ENCODE measurements at places on chromosomes 6 and 20.

DNA sequence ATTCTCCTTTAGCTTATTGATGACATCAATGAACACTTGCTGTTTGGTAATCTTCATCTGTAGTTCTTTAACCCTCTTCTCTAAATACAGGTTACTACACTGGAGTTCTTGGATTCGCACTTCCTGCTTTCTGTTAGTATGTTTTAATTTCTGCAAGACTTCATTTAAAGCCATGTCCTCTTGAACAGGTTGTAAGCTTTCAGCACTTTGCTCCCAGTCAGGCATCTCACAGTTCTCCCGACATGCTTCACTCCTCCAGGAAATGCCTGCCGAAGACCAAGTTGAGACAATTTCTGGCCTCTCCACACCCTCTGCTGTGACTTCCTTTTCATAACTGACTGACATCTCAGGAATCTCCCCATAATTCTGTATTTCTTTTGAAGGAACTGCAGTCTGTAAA lies 15.8 kb downstream of the CAGE1 start:
- DNase-seq: no peak

DNA sequence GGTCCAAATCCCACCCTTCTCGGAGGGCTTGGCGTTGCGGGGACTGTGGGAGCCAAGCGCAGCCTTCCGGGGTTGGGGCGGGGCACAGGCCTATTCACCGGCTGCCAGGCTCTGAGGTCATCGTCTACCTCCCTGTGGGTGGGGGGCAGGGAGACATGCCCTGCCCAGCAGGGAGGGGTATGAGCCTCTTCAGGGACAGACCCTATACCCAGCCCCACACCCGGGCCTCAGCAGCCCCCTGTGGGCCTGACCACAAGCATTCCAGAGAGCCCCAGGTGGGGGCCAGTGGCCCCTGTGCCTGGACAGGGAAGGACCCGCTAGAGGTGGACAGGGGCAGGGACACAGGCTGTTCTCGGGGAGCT lies 11.6 kb downstream of the LAMA5 start:
- DNase-seq: peak; percentile 69

DNA sequence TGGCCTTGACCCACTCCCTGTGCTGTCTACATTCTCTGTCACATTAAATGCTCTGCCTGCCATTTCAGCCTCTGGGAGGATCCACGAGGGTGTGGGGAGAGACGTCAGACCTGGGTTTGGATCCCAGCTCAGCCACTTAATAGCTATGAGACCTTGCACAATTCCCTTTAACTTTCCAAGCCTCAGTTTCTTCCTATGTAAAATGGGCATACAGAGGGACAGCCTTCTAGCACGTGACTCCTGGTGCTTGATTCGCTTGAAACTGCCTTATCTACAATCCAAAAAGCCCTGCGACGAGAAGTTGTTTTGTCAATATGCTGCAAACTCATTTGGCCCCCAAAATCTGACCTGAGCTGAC lies 40.0 kb downstream of the TOX2 start:
- no peak for DNase-seq

GRCh38 chr20:34271956-34272355 lies 30.7 kb downstream of the ASIP start:
- DNase-seq: no peak

DNA sequence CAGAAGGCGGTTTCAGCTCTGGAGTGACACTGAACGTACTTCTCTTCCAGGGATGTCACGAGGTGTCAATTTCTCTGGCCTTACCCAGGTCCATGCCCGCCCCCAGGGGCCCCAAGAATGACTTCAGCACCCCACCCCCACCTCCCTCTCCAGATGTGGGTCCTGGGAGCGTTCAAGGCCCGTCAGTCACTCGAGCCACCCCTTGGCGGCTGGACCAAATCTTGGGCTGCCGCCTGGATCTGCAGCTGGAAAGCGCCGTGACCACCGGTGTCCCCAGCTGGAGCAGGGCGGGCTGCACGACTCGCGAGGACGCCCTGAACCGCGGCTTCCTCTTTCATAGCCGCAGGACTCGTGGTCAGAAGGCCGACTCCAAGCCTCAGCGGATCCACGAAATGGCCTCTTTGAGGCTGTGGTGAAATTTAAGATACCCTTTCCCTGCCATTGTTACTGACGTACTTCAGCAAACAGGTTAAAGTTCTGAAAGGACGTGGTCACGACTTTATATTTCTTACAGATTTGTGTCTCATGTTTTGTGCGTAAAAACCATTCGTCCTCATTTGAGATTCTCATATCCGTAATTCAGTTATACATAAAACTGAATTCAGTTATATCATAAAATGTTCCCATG lies 29.3 kb downstream of the TRIM38 start:
- peak; percentile 92 for DNase-seq

DNA sequence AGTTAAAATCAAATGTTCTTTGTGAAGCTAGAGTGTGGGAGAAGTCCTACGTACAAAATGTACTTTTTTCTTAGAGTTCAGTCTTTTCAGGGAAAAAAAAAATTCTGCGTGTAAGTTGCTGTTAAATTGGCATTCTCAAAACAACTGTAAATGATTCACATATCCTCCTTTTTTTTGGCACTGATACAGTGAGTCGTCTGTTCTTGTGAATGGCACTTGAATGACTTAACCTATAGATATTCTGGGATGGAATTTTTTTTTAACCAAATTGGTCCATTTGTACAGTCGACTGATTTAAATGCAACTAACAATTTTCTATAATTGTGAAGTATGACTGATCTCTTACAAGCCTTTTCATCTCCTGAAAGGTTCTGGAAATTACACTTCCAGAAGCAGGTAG lies 5.5 kb upstream of the JAG1 start:
- no peak for DNase-seq

DNA sequence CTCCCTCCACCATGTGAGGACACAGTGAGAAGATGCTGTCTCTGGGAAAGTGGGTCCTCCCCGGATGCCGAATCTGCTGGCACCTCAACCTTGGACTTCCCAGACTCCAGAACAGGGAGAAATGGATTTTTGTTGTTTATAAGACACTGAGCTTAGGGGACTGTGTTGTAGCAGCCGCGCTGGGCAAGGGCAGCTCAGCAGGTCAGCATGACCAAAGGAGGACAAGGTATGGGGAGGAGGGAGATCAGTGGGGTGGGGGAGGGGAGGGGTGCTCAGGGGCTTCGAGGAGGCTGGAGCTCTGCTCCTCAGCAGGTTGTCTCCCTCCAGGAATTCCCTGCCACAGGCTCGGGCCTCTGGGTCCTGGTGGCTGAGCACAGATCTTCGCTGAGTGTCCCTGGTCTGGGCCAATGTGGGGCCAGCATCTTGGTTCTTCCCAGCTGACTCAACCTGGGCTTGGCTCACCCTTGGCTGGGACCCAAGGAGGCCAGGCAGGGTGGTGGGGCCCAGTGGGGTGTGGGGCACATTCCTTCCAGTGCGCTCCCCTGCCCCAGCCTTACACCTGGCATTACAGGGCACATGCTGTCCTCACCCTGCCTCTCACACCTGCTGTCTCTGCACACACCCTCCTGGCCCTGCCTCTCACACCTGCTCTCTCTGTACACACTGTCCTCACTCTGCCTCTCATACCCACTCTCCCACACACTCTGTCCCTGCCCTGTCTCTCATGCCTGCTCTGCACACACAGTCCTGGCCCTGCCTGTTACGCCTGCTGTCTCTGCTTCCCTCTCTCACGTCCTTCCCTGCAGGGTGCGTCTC lies 107.3 kb downstream of the SYCP2 start:
- no peak for DNase-seq

DNA sequence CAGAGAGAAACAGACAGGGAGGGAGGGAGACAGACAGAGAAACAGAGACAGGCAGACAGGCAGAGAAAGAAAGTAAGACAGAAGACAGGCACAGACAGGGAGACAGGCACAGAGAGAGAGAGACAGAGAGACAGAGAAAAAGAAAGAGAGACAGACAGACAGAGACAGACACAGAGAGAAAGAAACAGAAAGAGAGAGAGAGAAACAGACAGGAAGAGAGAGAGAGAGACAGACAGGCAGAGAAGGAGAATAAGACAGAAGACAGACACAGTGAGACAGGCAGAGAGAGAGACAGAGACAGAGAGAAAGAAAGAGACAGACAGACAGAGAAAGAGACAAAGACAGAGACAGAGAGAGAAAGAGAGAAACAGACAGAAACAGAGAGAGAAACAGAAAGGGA lies 754.8 kb upstream of the DEFB115 start:
- no peak for DNase-seq

- no peak for DNase-seq
These were observed 63.0 kb downstream of the OPN5 start for GRCh38 chr6:47844881-47845280.

DNA sequence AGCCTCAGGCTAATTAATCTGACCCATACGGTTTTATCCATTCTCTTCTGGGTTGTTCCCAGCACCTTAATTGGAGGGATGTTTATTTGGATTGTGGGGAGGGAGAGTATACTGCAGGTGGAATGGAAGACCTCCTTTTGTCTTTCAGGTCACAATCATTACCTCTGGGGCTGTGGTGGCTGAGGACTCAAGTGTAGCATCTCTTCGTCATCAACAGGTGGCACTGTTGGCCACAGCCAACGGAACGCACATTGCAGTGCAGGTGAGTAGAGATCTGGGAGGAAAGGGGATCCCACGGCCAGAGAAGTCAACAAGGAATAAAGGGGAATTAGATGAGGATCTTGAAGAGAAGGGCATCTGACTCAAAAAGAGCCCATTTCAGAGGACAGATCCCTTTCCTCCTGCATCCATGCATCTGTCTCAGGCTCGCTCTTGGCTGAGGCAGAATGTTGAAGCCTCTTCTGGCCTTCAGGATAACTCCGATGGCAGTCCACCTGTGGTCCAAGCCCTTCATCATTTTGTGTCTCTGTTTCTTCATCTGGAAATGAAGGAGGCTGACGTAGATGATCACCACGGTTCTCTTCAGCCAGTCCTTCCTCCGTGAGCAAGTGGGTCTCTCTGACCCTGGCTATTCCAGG lies 3.2 kb upstream of the DEF6 start:
- no peak for DNase-seq

DNA sequence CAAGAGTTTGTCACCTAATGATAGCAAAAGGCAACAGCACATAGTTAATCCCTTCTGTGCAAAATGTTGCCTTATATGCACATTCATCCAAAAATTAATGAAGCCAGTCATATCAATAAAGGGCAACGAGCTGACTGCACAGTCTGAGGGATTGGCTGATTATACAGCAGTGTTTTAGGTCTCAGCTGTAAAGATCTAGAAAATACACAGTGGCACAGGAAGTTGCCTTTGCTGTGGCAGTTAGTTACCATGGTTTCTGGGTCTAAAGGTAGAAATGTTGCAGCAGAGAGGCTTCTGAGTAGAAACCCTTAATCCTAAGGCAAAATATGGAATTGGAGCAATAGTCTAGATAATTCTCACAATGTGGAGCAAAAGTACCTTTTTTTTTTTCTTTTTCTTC lies 89.7 kb downstream of the SMPDL3A start:
- DNase-seq: no peak

DNA sequence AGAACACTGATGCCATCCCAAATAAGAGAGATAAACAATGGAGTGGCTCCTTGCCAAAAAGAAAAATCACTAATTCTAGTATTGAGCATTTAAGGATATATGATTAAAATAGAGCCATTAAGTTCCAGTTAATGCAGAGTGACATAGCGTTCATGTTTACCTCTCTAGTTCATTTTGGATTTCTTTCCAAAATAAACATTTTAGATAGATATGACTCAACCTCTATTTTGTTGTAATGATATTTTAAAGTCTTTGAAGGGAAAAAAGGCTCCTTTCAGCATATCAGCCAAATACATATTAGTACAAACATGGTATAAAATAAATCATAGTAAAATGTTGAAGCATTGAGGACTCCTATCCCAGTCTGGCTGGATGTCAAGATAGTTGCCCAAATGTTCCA lies 33.4 kb downstream of the RWDD2A start:
- no peak for DNase-seq

- no peak for DNase-seq
These were observed 15.3 kb upstream of the RGS17 start for GRCh38 chr6:153146413-153146812.

- DNase-seq: no peak
These were observed 143.7 kb upstream of the SLC22A16 start for GRCh38 chr6:110620065-110620464.

- no peak for DNase-seq
These were observed 42.1 kb downstream of the SPACA1 start for GRCh38 chr6:88089708-88090107.

DNA sequence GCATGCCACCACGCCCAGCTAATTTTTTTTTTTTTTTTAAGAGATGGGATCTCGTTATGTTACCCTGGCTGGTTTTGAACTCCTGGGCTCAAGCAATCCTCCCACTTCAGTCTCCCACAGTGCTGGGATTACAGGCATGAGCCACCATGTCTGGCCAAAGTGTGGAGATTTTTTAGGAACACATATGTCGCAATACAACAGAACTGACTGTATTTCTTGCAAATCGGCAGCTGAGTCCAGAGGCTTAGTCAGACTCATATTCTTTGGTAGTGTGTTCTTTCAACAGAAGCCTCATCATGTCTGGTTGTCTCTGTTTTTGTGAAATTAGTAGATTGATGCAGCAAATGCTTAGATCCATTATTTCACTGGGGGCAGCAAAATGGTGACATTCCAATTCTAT lies 23.9 kb upstream of the CD164 start:
- no peak for DNase-seq

DNA sequence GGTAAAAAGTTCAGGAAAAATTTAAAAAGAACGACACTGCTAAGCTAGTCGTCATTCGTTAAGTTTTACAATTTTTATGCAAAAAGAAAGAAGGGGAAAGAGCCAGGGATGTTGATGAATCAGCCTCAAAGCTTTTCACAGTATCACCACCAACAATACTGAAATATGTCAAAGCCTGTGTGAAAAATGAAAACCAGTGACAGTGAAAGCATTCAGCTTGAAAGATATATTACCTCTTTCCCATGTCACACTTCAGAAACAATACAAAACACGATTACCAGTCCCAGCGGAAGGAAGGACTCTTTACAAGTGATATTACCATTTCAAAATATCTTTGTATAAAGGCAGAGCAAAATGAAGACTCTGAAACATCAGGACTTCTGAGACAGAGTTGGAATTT lies 489.2 kb downstream of the EPHA7 start:
- DNase-seq: no peak

- no peak for DNase-seq
These were observed 121.8 kb upstream of the FOXO3 start for GRCh38 chr6:108438918-108439317.

- DNase-seq: no peak
These were observed 40.8 kb downstream of the IYD start for GRCh38 chr6:150409576-150410066.

- peak; percentile 65 for DNase-seq
These were observed 15.2 kb upstream of the AMD1 start for GRCh38 chr6:110859335-110859792.

DNA sequence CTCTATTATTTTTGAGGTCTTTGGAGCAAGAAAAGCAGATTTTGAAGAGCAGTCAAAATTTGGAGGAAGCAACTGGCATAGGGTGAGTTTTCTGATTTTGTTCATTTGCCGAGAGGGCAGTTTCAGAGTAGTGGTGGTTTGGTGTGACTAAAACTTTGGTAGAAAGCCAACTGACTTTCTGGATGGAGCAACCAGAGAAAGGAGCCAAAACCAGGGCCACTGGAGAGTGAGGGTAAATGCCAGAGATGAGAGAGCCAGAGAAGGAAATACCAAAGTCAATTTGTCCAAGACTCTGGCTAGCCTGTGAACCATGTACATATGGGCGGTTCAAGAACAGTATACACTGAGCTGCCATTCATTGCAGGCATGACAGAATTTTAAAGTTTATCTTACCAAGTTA lies 40.5 kb upstream of the ZBTB24 start:
- DNase-seq: no peak
